Islet precursor cell (in vitro differentiated cells): ENCODE measurements at places on chromosomes 5 and 9.

DNA sequence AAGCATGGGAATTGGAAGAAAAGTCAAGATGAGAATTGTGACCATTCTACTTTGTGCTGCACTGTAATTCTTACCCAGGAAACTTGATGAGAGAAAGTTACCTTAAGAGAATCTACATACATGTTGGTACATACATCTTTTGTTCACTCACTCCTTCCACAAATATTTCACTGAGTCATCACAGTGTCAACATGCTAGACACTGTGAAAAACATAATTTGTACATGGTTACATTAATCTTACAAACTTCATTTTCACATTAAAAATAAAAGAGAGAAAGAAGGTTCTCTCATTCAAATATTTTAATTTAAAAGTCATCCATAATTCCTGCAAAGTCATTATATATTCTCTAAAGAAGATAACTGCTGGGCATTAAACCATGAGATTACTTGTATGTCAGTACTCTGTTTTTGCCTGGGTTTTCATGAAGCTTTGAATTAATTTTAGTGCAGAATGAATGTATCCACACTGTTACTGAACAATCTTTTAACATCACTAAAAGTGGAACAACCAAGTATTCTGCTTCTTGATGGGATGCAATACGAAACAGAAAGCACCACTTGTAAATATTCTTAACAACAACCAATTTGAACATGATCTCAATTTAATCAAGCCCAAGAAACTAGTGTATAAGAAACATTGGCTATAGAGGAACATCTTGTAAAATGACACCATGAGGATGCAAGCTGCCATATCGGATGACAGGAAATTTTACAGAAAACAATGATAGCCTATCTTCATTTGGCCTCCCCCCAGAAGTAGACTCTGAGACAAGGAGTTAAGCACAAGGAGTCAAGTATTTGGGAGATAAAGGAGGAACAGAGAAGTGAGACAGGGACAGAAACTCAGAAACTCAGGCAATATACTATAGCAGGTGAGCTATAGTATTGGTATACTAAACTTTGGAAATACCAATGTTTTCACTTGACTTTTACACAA is 28.4 kb downstream of the ERP44 start:
- no peak for DNase-seq

DNA sequence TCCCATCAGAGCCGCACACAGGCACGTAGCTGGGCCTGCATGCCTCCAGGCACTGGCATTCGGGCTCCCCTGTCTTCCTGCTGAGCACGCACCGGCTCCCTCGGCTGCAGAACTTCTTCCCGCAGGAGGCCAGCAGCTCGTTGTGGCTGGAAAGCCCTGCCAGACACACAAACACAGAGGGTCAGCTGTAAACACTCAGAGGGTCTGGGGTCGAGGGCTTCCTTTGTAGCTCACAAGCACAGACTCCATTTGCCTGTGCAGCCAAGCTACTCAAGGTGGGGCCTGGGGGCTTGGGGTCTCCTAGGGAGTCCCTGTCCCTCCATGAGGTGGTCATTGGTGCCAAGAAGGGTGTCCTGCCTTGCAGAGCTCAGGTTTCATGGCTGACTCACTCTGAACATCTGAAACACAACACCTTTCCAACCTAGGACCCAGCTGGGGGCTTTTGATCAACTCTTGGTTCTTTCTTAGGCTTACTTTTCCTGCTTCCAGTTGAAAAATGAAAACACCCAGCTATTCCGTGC is 211.4 kb downstream of the FSTL4 start:
- peak; percentile 84 for DNase-seq

- peak; percentile 59 for DNase-seq
Measured at GRCh38 chr5:132268769-132269551, 11.5 kb downstream of the PDLIM4 start.

DNA sequence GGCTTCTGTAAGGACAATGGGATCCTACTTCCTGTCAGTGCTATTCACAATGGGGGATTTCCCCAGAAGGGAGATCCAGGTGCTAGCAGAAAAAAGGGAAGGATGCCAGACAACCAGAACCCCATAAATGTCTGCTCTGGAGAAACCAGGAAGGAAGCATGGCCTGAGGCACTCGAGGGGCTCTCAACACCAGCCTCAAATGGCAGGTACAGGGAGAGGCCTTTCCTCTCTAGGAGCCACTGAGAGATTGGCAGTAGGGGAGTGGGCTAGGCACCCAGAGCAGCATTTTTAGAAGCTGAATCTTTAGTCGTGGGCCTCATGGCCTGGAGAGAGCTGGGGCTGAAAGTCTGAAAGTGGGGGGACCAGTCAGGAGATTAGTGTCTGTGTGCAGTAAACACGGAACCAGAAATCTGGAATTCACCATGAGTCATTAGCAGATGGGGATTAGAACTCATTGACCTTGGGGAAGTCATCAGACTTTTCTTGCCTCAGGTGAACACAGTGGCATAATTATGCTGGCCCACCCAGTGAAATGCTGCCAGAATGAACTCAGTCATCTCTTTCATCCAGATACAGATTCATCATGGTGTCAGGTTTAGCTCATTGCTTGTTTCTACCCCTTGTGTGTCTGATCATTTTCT is 28.3 kb downstream of the ARHGEF28 start:
- DNase-seq = no peak

GRCh38 chr9:119366909-119367682 is 2.1 kb downstream of the BRINP1 start:
- no peak for DNase-seq

DNA sequence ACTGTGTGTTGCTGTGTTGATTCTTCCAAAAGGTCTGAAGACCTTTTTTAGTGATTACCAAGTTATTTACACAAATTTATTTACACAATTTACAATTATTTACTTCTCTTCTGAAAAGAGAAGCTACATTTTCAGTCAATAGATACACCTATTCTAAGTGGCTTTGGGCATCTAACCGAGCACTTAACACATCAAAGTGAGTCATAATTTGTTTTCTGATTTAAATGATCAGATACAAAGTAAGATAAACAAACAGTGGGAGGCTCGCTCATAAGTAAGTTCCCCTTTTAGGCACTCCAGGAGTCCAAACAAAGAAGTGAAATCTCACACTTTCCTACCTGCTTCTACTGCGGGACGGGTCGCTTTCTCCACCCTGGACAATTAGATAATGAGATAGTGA is 90.2 kb downstream of the APBA1 start:
- DNase-seq = no peak

- no peak for DNase-seq
Measured at GRCh38 chr9:134930398-134930797, 12.7 kb upstream of the FCN1 start.
